ENCODE measurements at places on chromosomes 16 and 17. TPM values are rescaled to one million over a fixed set of nuclear protein-coding genes. Genes with fewer than 3 reads are reported as not detected.

- DNase-seq, result no peak
Observed at GRCh38 chr17:70606086-70606485, 436.8 kb downstream of the KCNJ2 start.

DNA sequence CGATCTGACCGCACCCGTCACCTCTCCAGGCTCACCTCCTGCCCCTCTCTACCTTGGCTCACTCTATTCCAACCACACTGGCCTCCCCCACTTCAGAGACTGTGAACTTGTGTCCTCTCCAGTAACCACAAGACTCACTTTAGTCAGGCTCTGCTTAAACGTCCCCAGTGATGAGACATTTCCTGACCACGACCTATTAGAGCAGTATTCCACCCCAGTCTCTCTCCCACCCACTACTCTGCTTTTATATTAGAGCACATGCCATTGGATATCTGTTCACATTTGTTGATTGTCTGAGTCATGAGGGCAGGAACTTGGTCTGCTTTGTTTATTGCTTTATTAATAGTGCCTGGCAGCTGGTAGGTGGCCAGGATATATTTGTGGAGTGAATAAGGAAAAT lies 20.1 kb downstream of the COX11 start:
- DNase-seq, result no peak

- no peak for DNase-seq
Observed at GRCh38 chr16:69861292-69862030, 89.7 kb upstream of the CLEC18A start.

GRCh38 chr17:48471817-48472410 lies 41.9 kb upstream of the SKAP1 start:
- no peak for DNase-seq

DNA sequence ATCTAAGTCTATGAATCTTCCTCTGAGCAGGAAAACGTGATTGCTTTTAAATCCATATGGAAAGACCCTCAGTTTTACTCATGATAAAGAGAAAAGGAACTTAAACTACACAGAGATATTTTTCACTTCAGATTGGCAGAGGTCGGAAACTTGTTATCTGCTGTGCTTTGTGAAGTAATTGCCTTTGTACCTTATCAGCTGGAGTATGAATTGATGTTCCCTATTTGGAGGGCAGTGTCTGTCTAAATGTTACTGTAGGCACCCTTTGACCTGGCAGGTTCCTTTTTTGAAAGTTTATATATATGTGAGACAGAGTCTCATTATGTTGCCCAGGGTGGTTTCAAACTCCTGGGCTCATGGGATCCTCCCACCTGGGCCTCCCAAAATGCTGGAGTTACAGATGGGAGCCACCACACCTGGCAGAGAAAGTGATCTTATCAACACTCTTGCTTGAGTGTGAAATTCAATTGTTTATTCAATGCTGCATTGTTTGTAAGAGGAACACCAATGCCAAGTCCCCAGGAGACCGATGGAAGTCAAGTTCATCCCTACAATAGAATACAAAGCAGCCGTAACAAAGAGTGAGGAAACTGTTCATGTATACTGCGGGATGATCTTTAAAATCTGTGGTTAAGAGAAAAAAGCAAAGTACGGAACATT lies 52.3 kb downstream of the ABCC1 start:
- no peak for DNase-seq

DNA sequence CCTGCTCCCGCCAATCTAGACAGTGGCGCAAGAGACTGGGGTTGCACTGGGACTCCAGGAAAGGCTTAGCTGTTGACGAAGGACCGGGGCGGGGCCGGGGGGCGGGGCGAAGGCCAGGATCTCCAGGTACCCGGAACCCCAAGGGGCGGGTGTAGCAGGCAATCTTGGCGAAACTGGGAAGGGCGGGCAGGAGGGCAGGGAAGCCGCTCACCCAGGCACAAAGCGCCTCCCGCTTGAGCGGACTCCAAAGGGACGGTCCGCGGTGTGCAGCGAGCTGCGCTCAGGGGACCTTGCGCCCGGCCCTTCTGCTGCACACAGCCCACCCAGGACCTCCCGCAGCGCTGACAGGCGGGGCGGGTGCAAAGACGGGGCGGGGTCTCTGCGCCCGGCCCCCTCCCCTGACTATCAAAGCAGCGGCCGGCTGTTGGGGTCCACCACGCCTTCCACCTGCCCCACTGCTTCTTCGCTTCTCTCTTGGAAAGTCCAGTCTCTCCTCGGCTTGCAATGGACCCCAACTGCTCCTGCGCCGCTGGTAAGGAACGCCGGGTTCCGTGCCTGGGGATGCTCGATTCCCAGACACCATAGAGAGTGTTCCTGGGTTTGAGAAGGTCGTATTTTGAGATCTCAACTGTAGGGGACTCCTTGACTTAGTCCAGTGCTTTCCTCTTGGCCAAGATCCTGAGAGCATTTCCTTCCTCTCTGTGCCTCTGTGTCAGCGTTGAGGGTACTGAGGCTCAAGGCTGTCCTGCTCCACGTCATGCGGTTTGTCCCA lies at the start of gene MT1F:
Gene MT1F (plus strand): TSS at position 405 of the 772 bp plus-strand sequence. CDS start 100 bp downstream, at position 505.
- DNase-seq, result peak; percentile 59

GRCh38 chr17:50939542-50939794 lies 73.3 kb upstream of the TOB1 start:
- no peak for DNase-seq

DNA sequence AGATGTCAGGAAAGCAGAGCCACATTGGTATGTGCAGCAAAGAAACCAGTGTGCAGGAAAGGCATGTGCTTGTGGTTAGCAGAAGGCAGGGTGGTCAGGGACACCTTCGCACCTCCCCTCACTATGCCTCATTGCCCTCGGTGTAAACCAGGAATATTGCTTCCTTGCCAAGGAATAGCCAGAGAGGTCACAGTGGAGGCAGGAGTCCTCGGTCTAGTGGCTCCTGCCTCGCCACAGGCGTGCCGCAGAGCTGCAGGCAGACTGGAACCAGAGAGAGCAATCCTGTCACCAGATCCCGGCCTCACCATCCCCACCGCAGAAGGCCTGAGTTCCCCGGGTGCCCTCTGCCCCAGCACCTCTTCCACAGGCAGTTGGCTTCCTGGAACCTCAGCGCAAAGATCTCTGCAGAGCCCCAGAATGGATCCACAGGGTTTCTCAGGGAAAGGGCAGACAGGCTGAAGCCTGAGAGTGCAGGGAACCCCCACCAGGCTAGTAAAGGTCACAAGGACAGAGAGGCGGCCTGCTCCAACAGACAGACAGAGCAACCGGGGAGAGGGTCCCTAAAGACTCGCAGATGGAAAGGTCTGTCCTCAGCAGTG lies 21.6 kb downstream of the CCDC182 start:
- DNase-seq, result no peak

DNA sequence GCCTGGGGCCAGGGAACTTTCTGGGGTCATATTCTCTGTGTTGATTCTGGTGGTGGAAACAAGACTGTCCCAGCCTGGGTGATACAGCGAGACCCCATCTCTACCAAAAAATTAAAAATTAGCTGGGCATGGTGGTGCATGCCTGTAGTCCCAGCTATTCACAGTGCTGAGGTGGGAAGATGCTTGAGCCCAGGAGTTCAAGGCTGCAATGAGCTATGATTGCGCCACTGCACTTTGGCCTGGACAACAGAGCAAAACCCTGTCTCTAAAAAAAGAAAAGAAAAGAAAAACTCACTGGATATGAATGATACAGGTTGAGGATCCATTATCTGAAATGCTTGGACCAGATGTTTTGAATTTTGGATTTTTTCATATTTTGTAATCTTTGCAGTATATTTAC lies 13.6 kb downstream of the SCGB1C2 start:
- DNase-seq, result no peak

GRCh38 chr16:72922714-72923113 lies 125.2 kb downstream of the ZFHX3 start:
- no peak for DNase-seq

- DNase-seq, result no peak
Observed at GRCh38 chr16:10922328-10923145, 19.7 kb downstream of the DEXI start.

DNA sequence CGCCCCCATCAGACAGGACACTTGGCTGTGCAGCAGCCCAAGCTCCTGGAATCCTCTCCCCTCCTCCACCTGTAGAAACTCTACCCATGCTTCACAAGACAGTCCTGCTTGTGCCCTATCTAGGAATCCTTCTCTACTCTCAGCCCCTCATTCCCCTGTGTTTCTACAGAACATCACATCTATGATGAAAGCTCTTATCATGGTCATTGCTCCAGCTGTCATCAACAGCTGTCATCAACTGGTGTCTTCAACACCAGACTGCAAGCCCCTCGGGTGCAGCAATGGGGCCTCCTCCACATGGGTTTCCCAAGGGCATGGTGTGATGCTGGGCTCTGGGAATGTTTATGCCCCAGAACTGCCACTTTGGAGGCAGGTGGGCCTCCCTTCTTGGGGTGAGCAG lies 21.1 kb upstream of the CDRT4 start:
- DNase-seq, result no peak

DNA sequence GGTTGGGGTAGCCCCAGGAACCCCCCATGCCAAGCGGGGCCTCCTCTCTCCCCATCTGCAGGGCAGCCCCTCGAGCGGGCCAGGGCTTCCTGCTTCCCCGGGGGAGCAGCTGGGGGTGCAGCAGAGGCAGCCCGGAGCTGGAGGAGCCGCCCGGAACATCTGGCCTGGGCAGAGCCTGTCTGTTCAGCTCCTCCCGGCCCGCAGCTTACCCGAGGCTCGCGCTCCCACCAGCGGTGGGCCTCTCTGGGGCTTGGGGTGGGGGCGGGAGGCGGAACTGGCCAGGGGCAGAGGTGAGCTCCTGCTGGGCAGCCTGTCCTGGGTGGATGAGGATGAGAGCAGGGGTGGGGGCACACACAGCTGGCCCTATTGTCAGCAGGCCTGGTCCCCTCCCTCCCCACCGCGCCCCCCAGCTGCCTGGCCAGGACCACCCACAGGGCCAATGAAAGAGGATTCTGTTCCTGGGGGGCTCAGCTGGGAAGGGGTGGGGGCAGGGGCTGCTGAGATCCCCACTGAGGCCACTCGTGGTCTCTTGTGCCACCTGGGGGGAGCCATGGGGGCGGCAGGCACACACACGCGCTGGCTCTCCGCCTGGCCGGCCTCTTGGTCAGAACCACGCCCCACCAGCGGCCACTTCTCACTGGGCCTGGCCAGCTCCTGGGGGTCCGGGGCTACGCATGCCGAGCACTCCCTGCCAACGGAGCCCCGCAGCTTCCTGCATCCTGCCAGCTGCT lies 34.7 kb downstream of the BAHCC1 start:
- DNase-seq, result no peak

DNA sequence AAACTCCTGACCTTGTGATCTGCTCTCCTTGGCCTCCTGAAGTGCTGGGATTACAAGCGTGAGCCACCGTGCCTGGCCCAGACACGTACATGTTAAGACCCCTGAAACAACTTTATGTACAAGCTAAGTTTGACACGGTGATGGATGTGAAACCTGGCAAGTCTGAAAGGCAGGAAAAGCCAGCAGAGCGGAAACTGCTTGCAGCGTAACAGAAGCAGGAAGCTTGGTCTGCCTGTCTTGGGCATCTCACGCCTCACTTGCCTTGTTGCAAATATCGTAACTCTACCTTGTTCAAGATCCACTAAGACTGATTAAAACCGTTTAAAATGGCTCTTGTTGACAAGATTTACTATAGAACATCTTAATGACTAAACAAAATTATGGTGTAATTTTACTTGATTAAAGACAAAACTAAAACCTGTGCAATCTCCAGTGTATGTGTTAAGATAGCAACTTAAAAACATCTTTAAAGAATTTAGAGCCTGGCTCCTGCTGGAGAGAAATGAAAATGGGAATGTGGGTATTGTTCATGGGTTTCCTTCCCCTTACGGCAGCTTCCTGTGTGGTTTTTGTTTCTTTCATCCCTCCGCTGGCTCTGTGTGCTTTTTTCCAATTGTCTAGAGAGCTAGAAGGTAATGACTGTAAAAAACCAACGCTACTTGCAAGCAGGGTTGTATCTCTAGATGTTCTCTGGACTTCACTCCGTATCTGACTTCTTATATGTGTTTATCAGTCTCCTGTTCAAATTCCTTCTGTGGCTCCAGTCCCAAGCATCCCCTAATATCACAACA lies 477.6 kb downstream of the XYLT1 start:
- DNase-seq, result no peak

DNA sequence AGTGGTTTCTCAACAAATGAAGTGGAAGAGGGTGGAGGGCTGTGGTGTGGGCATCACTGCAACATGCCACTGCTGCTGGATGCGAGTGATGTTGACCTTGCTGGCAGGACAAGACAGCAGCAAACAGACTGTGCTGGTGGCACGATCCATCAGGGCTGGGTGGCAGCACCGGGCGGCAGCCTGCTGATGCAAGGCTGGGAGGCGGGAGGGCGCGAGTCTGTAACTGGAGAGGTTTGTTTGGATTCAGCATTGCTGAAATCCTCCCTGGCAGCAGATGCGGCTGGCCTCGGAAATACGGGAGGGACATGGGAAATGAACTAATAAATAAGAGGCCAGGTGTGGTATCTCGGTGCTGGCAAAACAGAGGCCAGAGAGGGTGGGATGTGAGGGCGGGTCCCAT lies 224.2 kb downstream of the ENGASE start:
- DNase-seq, result no peak

DNA sequence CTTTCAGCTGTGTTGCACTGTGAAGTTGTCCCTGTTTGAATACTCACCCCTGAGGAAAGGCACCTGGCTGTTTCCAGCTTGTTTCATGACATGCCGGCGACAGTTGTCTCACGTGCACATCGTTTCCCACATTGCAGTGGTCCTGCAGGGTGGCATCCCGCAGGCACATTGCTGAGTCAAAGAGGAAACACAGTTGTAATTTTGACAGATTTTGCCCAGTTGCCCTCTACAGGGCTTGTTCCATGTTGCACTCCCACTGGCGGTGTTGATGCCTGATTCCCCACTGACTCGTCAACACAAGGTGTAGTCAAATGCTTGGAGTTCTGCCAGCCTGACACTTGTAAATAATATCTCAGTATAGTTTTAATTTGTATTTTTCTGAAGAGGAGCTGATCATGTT lies 23.8 kb downstream of the EPN2 start:
- DNase-seq, result no peak

GRCh38 chr16:88512728-88513696 lies 57.2 kb upstream of the ZC3H18 start:
- no peak for DNase-seq

IL17C gene
- not detected for total RNA-seq

CDH15 gene
- total RNA-seq, result 0.20 TPM

ATAD5 gene
- 7.2 TPM for total RNA-seq

WNK4 gene
- total RNA-seq, result 0.64 TPM

TBC1D24 gene
- total RNA-seq, result 10.2 TPM

CA10 gene
- not detected for total RNA-seq

HLF gene
- total RNA-seq, result 0.17 TPM

TMEM92 gene
- 1.4 TPM for total RNA-seq

NTHL1 gene
- 18.0 TPM for total RNA-seq

PPP1R9B gene
- total RNA-seq, result 38.9 TPM

HNF1B gene
- not detected for total RNA-seq

FASN gene
- total RNA-seq, result 54.7 TPM

DHRS7C gene
- total RNA-seq, result not detected
